ENCODE measurements at places on chromosomes 5 and 9.

DNA sequence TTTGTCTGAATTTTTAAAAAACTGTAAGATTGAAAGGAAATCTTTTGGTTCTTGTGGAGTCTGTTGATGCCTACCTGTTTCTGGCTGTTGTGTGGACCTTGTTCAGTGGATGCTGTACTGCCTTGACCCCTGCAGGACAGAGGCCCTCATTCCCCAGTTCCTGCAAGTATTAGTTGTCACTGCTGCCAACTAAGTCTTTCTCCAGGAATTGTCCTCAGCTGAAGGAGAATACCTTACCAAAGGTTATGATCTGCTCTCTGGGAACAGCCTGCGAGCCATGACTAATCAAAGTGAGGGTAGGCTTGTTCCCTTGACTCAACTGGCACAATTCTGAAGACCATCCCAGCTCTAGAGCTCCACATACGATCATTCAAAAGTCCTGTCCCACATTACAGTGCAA lies 145.3 kb upstream of the FST start:
- DNase-seq = peak; percentile 3

DNA sequence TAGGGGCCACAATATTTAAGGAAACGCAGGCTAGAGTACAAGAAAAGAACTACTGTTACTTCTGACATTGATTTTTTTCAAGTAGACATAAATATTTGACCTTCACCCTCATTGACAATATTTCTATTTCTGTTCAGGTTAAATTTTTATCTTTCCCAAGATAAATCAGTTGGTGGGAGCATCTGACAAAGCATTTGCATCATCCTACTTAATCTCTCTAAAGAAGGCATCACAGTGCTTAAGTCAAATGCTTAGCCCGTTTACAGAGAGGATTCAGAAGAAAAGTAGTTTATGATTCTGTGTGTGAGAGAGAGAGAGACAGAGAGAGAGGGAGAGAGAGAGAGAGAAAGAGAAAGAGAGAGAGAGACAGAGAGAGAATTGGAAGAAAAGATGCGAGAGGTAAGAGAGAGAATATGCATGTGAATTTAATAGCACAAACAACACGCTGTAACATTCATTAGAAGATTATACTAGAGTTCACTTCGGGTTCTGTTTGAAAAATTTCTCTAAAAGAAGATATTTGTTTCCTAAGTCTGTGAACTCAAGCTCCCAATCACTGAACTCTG lies 1093.3 kb upstream of the CDH6 start:
- DNase-seq = no peak

DNA sequence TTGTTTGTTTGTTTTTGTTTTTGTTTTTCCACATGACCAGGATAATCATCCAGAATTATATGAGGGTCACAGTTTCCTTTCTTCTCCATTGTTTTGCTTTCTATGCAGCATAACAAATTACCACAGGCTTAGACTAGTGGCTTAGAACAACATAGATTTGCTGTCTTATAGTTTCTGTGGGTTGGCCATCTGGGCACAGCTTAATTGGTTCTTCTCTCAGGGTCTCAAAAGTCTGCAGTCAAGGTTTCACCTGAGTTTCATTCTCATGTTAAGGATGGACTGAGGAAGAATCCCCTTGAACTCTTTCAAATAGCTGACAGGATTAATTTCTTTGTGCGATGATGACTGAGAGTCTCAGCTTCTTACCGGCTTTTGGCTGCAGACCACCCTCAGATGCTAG lies 559.8 kb downstream of the PRDM9 start:
- DNase-seq = no peak

DNA sequence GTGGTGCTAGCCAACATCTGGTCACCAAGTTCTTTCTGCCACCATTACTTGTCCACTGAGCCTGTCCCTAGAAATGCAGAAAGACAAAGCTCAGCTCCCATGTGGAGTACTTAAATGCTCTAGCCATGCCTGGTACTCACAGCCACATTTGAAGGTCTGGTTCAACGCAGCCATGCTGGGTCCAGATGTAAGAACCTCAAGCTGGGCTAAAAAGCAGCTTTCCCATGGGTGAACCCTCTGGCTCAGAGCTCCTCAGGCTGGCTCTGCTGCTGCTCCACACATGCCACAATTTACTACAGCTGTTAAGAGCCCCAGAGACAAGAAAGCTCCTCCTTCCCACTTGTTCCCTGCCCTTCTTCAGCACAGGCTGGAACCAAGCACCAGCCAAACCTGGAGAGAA lies 97.1 kb upstream of the LRRTM2 start:
- no peak for DNase-seq

GRCh38 chr5:170846416-170846815 lies 15.4 kb upstream of the RANBP17 start:
- no peak for DNase-seq

- no peak for DNase-seq
These were observed 17.9 kb downstream of the PRLR start for GRCh38 chr5:35212122-35212982.

DNA sequence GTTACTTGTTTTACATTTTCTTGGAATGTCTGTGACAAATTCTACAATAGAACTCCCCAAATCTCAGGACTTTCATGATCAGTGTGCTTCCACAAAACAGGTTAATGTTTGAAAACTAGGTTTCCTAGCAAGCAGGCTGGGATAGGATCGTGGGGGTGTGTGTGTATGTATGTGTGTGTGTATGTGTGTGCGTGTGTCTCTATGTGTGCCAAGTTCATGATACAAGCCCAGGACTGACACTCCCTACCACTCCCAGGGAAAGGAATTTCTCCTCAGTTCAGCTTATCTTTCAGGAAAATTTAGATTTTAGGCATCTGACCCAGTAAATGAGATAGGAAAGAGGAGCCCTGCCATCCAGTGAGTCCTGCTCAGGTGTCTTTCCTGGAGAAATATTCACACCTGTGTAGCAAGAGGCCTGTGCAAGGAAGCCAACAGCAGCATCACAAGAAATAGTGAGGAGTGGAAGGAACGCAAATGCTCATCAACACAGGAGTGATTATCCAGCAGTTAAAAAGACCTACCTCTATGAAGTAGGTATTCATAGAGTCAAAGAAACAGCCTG lies 13.8 kb upstream of the ABLIM3 start:
- DNase-seq = no peak

DNA sequence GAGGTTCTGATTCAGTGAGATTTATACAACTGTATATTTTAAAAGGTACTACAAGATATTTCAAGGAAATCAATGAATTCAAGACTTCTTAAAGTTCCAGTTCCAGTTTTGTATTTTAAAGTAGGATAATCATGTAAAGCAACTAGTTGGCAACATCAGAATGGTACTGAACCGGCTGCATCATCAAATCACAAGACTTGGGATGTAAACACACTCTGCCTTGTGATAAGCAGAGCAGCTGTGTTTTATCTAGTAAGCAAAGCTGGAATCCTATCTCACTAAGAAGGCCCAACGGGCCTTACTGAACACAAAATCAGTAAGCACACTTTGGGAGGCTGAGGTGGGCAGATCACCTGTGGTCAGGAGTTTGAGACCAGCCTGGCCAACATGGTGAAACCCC lies 327.2 kb upstream of the NREP start:
- no peak for DNase-seq

GRCh38 chr5:176530393-176530982 lies 6.7 kb downstream of the RNF44 start:
- DNase-seq = no peak

GRCh38 chr5:97778451-97778850 lies 595.4 kb upstream of the RIOK2 start:
- no peak for DNase-seq

Data from AML-193 (cell line).